Neural progenitor cell (in vitro differentiated cells): ENCODE measurements at places on chromosomes 3 and 15.
A peak's percentile ranks its signal among the peaks of the same experiment; 100 is the strongest.

DNA sequence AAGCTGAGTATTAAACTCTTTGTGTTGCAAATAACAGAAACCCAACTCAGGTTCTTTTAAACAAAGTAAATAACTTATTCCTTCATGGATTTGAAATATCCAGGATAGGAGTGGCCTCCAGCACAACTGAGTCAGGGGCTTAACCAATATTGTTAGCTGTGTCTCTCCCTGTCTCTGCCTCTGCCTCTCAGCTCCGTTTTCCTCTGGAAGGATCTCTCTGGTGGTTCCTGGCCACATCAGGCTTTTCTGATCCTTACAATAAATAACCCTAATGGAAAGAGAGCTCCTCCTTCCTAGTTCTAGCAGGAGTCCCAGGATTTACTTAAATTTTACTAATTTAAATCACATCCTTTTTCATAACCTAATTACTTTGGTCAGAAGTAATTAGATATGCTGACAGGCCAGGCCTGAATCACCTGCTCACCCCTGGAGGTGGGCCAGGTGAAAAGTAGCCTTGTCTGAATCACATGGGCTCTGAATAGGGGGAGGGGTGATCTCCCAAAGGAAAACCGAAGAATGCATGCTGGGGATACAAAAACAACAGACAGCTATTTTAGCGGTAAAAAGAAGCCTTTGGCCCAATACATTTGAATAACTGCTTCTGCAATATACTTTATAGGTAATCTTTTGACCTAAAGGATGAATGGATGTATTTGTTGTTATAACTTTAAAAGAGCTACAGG, 75.4 kb downstream of the REC114 start:
- DNase-seq, result peak; percentile 7

DNA sequence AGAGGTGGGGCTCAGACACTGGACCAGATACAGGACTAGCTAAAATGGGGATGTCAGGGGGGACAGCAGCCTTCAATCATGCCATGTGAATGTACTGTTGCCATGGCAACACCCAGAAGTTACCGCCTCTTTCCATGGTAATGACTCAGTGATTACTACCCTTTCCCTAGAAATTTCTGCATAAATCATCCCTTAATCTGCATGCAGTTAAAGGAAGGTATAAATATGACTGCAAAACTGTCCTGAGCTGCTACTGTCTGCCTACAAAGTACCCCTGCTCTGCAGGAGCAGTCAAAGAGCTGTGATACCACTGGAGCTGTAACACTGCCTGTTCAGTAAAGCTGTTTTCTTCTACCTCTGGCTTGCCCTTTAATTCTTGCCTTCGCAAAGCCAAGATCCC, 168.2 kb downstream of the PEAK1 start:
- peak; percentile 48 for DNase-seq

GRCh38 chr3:27542476-27542875, 58.3 kb upstream of the SLC4A7 start:
- DNase-seq, result no peak

- DNase-seq, result peak; percentile 1
Observed at GRCh38 chr3:115099986-115100571, 47.0 kb downstream of the ZBTB20 start.

DNA sequence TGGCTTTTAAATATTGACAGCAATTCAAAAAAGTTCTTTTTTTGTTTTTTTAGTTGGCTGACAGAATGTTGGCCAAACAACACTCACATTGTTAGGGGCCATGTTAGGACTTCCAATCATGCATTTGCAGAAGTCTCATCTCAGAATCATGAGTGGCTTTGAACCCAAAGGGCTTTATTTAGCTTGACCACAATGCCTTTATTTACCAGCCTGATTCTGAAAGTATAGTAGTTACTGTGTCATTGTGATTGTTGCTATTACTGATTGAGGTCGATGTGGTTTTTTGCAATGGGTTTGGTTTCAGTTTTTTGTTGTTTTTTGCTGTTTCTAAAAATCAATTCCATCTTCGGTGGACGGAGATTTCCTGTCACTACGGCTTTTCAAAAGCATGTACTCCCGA, 7.2 kb downstream of the GLDN start:
- DNase-seq, result no peak

- DNase-seq, result no peak
Observed at GRCh38 chr3:46646700-46647099, 34.4 kb downstream of the FAM240A start.

GRCh38 chr15:67827562-67828277, 2.4 kb downstream of the SKOR1 start:
- peak; percentile 75 for DNase-seq
